Uterus (tissue), 4 donors: ENCODE measurements at places on chromosomes 3 and 15.

DNA sequence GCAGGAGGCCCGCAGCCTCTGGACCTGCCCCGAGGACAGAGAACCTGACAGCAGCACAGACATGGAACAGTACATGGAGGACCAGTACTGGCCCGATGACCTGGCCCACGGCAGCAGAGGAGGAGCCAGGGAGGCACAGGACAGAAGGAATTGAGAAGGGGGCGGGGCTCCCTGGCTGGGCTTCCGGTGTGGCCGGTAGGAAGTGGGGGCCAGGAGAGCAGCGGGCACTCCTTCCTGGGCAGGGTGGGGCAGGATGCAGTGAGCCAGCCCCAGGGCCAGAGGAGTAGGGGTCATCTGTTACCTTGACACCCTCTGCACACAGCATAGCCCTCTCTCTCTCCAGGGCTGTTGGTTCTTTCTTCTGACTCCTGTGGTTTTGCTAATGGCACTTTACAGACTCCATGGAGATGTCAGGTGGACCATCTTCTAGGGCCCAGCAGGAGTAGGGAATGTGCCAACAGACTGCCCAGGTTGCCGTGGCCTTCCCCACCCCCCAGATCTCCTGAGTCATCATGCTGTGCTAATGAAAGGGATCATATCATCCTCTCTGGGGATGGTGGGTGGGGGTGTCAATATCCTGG, 8.6 kb upstream of the ISG20 start:
- no peak for DNase-seq

DNA sequence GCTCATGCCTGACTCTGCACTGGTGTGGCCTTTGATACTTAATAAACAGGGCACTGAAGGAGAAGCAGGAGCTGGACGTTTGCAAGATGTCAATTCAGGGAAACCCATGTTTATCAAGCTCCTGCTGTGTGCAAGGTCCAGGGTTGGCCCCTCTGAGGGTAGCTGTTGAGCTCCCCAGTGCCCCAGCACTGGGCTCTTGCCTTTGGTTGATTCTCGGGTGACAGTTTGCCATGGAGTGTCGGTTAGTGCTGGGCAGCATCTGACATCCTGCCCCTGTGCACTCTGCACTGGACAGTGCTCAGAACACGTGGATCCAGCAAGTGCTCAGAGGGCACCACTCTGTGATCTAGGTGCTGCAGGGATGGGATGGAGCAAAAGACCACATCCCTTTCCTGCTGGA, 7.3 kb downstream of the HDAC11 start:
- DNase-seq: no peak

GRCh38 chr15:78023865-78024518, 53.5 kb downstream of the TBC1D2B start:
- DNase-seq: peak; percentile 71

DNA sequence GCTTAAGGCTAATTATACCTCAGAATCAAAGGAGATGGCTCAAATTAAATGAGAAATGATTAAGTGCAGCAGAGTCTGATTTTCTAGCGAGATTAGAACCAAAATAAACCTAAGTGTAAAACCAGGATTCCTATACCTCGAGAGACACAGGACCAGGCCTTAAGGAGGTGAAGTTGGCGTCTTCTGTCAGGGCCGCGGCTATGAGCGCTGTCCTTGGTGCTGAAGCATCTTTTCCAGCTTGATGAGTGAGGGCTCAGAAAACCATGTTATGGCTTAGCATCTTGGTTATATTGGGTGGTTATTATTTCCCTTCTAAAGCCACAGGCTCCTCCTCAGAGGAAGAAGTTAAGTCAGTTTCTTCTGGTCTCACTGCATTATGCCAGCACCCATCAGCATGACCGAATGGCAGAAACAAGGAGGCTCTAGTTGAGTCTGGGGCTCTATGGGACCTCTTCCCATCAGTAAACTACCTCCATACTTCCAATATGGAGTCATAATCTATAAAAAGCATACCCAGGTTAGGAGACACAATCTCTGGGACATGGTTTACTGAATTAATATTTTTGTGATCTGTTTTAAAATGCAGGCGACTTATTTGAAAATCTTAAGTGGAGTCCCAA, 120.1 kb upstream of the NMNAT3 start:
- DNase-seq: no peak

DNA sequence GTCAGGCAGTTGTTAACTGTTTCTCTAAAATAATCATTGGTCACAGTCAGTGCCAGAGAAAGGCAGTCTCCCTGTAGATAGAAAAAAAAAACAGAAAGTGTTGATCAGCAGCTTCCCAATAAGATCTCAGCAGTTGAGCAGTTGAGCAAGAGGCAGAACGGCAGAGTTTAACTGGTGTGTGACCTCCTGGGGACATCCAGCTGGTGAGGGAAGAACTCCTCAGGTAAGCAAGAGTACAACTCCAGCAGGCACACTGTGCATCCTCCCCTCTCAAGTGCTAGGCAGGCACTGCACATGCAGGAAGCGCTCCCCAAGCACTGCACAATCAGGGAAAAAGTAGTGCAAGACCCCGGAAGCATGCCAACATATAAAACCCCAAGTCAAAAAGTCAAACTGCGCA, 1287.2 kb downstream of the NSUN3 start:
- no peak for DNase-seq

DNA sequence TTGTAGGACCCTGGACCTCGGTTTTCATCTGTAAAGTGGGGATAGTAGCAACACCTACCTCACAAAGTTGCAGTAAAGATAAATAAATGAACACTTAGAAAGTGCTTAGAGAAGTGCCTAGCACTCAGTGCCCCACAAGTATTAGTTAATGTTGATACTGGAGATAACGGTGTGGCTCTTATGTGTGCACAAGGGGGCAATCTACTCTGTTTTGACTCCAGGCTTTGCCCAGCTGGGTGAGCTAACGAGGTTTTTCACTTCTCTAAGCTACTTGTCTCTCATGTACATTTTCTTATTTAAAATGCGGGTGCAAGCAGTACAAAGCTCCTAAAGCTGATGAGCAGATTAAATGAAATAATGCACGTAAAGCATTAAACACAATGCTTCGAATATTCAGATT, 193.5 kb upstream of the ICE2 start:
- DNase-seq: no peak

- no peak for DNase-seq
Measured at GRCh38 chr3:141305436-141305835, 62.9 kb upstream of the ZBTB38 start.

- no peak for DNase-seq
Measured at GRCh38 chr3:183313351-183313750, 60.3 kb downstream of the B3GNT5 start.

- DNase-seq: peak; percentile 36
Measured at GRCh38 chr3:195001961-195002861, 268.7 kb downstream of the XXYLT1 start.

DNA sequence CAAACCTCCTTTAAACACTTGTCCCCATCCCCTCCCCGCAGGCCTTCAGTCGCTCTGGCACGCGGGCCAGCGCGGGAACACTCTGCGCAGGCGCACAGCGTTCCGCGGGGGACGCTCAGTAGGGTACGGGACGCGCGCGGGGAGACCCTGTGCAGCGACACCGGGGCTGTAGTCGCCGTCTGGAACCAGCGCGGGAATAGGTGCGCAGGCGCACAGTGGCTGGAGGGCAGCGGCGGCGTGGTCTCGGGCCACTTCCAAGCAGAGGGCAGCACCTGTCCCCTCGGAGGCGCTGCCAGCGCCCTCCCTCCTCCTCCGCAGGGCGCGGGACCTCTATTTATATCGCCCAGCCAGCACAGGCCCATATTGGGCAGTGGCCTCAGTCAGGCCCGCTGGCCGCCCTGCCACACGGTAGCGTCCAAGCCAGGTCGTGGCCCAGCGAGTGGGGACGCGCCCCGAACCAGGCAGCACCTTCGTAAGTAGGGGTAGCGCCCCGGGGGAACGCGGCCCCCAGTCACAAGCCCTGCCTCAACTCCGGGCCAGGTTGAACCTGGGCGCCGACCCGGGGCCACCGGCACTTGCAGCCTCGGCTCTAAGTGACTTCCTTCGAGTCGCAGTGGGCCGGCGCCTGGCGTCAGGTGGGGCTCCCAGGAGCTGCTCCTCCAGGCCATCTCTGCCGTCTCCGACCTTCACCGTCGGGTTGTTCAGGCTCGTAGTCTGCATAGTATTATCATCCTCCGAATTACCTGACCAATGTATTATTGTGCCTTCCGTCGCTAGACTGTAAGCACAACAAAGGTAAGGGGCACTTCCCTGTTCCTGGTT, at the start of gene KBTBD12:
TSS of gene KBTBD12 (plus strand) at position 118 of the 822 bp plus-strand sequence. CDS start 7,830 bp downstream, outside the sequence.
- DNase-seq: no peak

- DNase-seq: no peak
Measured at GRCh38 chr3:42084586-42084985, 6.6 kb upstream of the TRAK1 start.

DNA sequence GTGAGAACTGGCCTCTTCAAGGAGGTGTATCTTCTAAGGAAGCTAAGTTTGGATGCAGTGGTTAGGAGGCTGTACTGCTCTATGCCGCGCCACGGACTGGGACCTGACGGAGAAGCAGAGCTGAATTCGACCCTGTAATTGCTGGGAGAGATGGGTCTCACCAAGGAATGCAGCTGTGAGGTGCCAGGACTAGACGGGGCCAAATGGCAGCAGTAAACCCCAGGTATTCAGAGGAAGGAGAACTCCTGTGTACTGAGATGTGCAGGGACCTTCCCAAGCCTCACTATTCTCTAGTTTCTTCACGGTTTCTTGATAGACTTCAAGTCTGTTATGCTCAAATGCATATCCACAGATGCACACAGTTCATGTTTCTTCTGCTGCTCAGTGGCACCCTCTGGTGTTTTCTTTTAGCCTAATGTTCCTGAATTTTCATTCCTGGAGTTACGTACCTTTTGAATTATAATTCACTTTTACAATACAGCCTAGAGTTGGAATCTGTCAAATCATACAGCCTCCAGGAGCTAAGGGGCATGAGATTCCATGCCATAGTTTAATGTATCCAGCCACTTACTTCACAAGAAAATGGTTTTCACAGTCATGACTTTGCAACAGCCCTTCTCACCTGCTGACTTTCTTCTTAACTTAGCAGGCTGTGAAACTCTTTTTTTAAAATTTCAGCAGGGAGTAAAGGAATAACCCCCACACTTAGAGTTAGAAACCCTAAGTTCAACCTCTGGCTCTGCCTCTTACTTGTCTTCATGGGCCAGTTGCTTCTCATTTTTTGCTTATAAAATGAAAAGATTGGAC, 61.8 kb downstream of the GLDN start:
- no peak for DNase-seq

DNA sequence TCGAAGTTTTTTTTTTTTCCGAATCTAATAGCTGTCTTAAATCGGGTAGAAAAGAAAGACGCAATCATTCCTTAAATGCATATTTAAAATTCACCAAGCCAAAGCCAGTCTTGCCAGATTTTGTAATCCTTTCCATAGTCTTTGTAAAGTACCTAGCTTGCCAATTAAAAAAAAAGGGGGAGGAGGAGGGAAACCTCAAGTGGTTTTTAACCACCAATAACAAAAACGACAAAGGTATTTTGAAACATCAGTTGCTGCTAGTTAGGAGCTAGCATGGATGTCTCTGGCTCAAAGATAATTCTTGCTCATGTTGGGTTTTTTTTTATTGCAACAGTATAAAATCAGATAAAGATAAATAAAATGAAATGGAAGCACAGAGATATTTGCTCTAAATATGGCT, 187.9 kb downstream of the MECOM start:
- no peak for DNase-seq

- DNase-seq: no peak
Measured at GRCh38 chr3:64924961-64925360, 237.2 kb upstream of the ADAMTS9 start.

DNA sequence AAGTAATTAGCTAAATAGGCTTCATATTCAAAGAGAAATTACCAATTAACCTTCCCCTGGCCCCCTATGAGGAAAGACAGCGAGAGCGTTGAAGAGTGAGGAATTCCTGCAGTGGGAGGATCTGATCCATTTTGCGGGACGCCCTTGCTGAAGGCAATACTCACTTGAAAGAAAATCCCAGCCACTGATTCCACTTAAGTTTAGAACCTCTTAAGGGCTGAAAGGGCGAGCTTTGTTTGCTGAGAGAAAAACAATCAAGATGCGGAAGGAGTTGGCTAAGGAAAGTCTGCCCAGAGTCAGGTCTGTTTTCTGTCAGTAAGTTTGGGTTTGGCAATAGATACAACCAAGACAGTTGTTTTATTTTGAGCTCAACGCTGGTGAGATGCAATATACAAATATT, 102.8 kb upstream of the GBE1 start:
- DNase-seq: no peak

DNA sequence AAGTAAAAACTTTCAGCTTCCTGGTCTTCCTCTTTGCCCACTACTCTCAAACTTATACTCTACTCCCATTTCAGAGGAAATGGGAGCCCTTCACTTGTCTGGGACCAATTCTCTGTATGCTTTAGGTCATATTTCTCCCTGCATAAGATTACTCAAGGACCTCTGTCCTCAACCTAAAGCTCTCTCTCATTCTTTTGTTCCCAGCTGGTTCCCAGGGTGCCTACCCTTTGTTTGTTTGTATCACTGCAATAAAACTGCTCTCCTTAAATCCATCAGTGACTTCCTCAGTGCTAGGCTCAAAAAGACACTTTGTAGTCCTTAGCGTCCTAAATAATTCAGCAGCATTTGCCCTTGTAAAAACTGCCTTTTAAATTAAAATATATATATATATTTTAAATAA, 2.9 kb downstream of the NGRN start:
- DNase-seq: no peak

GRCh38 chr3:162538906-162539305, 1042.3 kb downstream of the OTOL1 start:
- no peak for DNase-seq

DNA sequence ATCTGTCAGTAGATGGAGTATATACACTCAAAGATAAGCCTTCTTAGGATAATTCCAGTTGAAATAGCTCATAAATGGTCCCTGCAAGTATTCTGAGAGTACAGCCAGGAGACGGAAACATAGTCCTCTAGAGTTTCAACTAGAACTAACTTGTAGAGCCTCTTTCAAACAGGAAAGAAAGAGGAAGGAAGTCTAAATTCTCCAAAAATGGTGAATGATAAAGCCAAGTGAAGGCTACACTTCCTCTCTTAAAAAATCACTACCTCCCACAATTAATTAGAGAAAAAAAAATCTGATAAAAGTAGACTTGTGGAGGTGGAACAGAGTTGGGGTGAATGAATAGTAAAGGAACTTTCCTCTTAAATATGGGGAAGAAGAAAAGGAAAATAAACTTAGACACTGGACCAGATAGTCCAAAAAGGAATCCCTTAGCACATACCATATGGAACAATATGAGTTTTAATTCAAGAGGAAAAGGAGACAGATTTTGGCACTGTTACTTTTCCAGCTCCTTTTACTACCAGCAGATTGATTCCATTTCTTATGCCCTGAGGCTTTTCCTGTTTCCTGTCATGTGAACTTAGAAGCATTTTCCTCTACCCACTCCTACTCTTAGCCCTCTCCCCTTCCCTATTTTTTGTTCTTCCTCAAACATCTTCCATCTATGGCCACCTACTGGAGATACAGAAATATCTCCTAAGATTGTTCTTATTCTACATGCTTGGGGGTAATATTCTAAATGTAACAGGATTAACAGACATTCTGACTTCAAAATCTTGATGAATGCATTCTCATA, 207.6 kb downstream of the CHST2 start:
- no peak for DNase-seq
